Peyer's patch (tissue), 4 donors: ENCODE measurements at places on chromosomes 5 and 9. TPM values are rescaled to one million over a fixed set of nuclear protein-coding genes. Genes with fewer than 3 reads are reported as not detected.

DNA sequence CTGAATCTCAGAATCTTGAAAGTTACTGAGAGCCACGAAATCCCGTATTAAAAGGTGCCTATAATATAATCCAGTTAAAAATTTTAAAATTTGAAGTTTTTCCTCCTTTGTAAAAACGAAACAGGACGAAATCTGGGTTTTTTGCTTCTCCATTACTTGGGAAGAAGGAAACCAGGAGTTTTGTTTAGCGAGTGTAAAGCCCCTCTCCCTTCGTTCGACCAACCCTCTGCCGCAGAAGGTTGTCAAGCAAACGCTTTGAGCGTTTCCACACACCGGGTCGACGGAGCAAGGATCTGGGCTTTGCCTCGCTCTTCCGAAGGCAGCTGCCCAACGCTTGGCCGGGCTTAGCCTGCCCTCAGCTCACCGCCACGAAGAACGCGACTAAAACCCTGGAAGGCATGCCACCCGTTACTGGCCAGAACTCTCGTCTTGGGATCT lies 1.6 kb upstream of the FOXE1 start:
- H3K4me1 ChIP-seq = peaks cover 21% of the 10 kb centered on the region
- no peak overlapping the region for H3K4me3 ChIP-seq
- H3K36me3 ChIP-seq = no peaks in the 10 kb centered on the region

DNA sequence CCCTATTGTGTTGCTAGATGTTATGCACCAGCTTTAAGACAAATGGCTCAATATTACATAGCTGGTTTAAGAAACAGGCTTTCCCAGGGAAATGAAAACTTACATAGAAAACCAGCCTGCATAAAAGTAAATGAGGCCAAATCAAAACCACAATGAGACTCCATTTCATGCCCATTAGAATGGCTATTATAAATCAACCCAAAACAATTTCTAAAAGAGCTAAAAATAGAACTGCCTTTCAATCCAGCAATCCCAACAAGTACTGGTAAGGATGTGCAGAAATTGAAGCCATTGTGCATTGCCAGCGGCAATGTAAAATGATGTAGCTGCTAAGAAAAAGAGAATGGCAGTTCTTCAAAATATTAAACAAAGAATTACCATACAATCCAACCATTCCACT lies 1170.0 kb upstream of the CDH9 start:
- no peak overlapping the region for H3K4me3 ChIP-seq
- H3K4me1 ChIP-seq = no peaks in the 10 kb centered on the region
- H3K27ac ChIP-seq = no peak overlapping the region
- no peaks in the 10 kb centered on the region for H3K36me3 ChIP-seq
- no peak for DNase-seq

GRCh38 chr9:91301161-91301560 lies 60.6 kb downstream of the AUH start:
- no peaks in the 10 kb centered on the region for H3K36me3 ChIP-seq
- DNase-seq = no peak
- H3K4me1 ChIP-seq = peaks cover 15% of the 10 kb centered on the region
- H3K27ac ChIP-seq = peak overlapping the region; percentile 35
- no peak overlapping the region for H3K4me3 ChIP-seq

GRCh38 chr9:78848061-78848460 lies 551.1 kb downstream of the PSAT1 start:
- no peak overlapping the region for H3K4me3 ChIP-seq
- H3K36me3 ChIP-seq = no peaks in the 10 kb centered on the region
- no peak for DNase-seq
- no peaks in the 10 kb centered on the region for H3K27me3 ChIP-seq

GRCh38 chr5:179766021-179766725 lies 27.6 kb upstream of the LTC4S start:
- DNase-seq = no peak
- H3K36me3 ChIP-seq = peaks cover 2% of the 10 kb centered on the region
- no peak overlapping the region for H3K4me3 ChIP-seq
- no peaks in the 10 kb centered on the region for H3K4me1 ChIP-seq
- H3K27ac ChIP-seq = peak overlapping the region; percentile 54

GRCh38 chr5:34653708-34654107 lies 2.4 kb upstream of the RAI14 start:
- H3K27ac ChIP-seq = no peak overlapping the region
- H3K36me3 ChIP-seq = no peaks in the 10 kb centered on the region
- DNase-seq = no peak
- no peaks in the 10 kb centered on the region for H3K27me3 ChIP-seq

GRCh38 chr9:21160178-21160577 lies 6.3 kb downstream of the IFNA21 start:
- H3K27me3 ChIP-seq = no peaks in the 10 kb centered on the region
- no peaks in the 10 kb centered on the region for H3K36me3 ChIP-seq
- H3K27ac ChIP-seq = no peak overlapping the region
- H3K4me3 ChIP-seq = no peak overlapping the region
- DNase-seq = peak; percentile 28
- H3K4me1 ChIP-seq = no peaks in the 10 kb centered on the region

DNA sequence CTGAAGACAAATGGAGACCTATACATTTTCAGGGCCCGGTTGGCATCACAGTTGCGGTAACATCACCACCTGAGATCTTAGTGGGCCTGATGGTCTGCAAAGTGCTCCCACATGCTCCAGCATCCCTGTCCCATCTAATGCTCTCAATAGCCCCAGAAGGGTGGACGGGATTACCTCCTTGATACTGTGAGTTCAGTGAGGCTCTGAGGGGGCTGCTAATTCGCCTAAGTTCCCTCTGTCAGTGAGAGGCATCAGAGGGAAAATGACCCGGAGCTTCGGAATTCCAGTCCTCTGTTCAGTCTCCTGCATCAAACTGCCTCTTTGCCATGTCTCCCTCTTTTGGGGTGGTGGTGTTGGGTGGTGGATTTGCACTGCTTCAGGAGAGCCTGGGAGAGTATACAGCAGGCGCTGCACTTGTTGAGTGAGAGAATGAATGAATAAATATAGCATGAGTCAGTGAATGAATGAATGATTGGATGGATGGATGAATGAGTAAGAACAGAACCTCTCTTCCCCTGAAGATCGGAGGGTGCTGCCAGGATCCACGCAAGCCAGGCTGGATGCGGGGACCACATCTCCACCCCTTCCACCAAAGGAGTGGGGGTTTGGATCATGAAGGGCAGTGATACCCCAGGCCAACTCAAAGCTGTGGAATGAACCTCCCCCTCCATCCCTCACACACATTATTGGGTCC lies 141.0 kb downstream of the GABBR2 start:
- no peaks in the 10 kb centered on the region for H3K27me3 ChIP-seq
- no peak overlapping the region for H3K4me3 ChIP-seq
- no peaks in the 10 kb centered on the region for H3K36me3 ChIP-seq
- no peak overlapping the region for H3K27ac ChIP-seq
- H3K4me1 ChIP-seq = no peaks in the 10 kb centered on the region

DNA sequence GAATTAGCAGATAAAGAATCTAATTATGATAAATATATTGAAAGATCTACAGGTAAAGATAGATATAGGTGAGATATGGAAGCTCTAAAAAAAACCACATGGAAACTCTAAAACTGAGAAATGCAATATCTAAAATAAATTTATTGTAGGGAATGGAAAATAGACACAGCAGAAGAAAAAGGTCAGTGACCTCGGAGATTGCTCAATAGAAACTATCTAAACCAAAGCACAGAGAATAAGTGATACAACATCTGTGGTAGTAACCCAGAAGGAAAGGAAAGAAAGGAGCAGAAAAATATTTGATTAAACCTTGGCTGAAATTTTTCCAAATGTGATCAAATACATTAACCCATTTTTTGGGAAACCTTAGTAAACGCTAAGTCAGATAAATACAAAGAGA lies 43.1 kb upstream of the GLIPR2 start:
- no peak overlapping the region for H3K4me3 ChIP-seq
- no peak overlapping the region for H3K27ac ChIP-seq
- DNase-seq = no peak
- no peaks in the 10 kb centered on the region for H3K4me1 ChIP-seq
- H3K36me3 ChIP-seq = no peaks in the 10 kb centered on the region

DNA sequence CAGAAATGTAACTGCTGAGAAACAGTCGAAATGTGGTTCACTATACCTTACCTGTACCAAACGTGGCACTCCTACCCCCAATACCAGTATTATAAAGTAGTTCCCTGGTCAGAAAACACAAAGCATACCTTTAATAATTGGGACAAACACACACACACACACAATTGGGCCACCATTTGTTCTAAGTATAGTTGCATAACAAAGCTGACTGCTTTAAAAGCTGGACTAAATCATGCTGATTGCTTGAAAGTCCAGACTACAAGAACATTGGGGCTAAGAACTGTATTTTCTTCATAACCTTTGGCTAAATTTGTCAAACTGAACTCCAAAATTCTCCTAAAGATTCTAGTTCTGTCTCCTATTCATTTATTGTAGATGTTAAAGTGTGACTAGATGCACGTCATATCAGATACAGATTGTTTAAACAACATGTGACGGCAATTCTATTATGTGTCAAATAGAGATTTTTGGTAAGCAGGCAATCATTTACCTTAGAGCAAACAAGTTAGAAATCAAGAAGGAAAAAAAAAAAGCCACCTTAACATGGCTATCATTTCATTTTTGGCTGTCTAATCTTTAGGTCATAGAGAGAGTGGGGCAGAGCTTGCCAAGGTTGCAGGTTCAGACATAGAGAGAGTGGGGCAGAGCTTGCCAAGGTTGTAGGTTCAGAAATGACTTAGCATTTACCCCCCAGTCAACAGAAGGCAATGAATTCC lies 265.1 kb downstream of the ARL15 start:
- no peak for DNase-seq
- H3K36me3 ChIP-seq = no peaks in the 10 kb centered on the region
- H3K4me1 ChIP-seq = no peaks in the 10 kb centered on the region

- DNase-seq = no peak
- H3K27me3 ChIP-seq = no peaks in the 10 kb centered on the region
- no peak overlapping the region for H3K27ac ChIP-seq
- H3K36me3 ChIP-seq = no peaks in the 10 kb centered on the region
These were observed 6.0 kb upstream of the SPATA31E1 start for GRCh38 chr9:87876708-87877107.

- no peaks in the 10 kb centered on the region for H3K36me3 ChIP-seq
- no peak overlapping the region for H3K27ac ChIP-seq
- no peak overlapping the region for H3K4me3 ChIP-seq
- DNase-seq = no peak
- H3K27me3 ChIP-seq = no peaks in the 10 kb centered on the region
These were observed 12.2 kb upstream of the SPINK4 start for GRCh38 chr9:33227741-33228140.

DNA sequence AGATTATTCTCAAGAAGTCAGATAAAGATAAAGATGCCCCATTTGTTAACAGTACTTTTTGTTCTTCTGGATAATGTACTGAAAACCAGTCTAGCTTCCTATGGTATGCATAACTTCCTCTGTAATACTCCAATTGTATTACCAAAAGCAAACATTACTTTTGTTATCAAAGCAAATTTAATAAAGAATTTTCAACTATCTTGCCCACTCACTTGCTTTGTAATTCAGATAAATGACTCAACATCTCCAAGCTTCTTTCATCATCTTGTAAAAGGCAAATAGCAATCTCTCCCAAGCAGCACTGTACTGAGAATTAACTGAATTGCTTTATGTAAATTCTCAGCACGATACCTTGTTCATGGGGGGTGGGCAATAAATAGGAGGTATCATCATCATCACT lies 98.3 kb downstream of the NFIB start:
- H3K27me3 ChIP-seq = no peaks in the 10 kb centered on the region
- DNase-seq = no peak

- DNase-seq = no peak
- no peaks in the 10 kb centered on the region for H3K4me1 ChIP-seq
- H3K36me3 ChIP-seq = no peaks in the 10 kb centered on the region
These were observed 1724.7 kb upstream of the WWC1 start for GRCh38 chr5:166566725-166567124.

Gene TAF11L5
- not detected for total RNA-seq

Gene PCDHGA5
- 1.6 TPM for total RNA-seq

Gene FRRS1L
- 3.0 TPM for total RNA-seq
